ENCODE measurements at places on chromosomes 5 and 9. TPM values are rescaled to one million over a fixed set of nuclear protein-coding genes. Genes with fewer than 3 reads are reported as not detected.

Gene ARRDC1
- total RNA-seq: 31.7 TPM

Gene MARVELD2
- 5.7 TPM for total RNA-seq

Gene CD74
- 1.8 TPM for total RNA-seq

Gene IL7R
- total RNA-seq: 20.4 TPM

Gene LMBRD2
- total RNA-seq: 10.3 TPM

Gene CREBRF
- 3.0 TPM for total RNA-seq

Gene PCDHB16
- 8.6 TPM for total RNA-seq

Gene KCNV2
- not detected for total RNA-seq

Gene MAP1B
- total RNA-seq: 200 TPM

Gene ADCY2
- total RNA-seq: not detected

Gene HSPA4
- total RNA-seq: 93.8 TPM

Gene SV2C
- not detected for total RNA-seq

Gene MROH2B
- 0.59 TPM for total RNA-seq

Gene FOXI1
- total RNA-seq: not detected

Gene SRD5A1
- total RNA-seq: 53.5 TPM

Gene RORB
- total RNA-seq: 0.05 TPM

Gene ACOT12
- total RNA-seq: not detected

Gene ZNF622
- total RNA-seq: 49.3 TPM

Gene IRX1
- 23.8 TPM for total RNA-seq

Gene NIPAL4
- 0.44 TPM for total RNA-seq

Gene SH3PXD2B
- 8.5 TPM for total RNA-seq

Gene FAXDC2
- 3.4 TPM for total RNA-seq

Gene SLCO6A1
- not detected for total RNA-seq

Gene PDE6A
- 0.02 TPM for total RNA-seq

Gene SPEF2
- total RNA-seq: 2.4 TPM

Gene CORO2A
- total RNA-seq: 3.6 TPM
